ENCODE measurements at places on chromosomes 16 and 17.

GRCh38 chr16:11675561-11676511 is 7.6 kb downstream of the SNN start:
- no peak for DNase-seq

GRCh38 chr16:82070656-82071369 is 35.8 kb downstream of the HSD17B2 start:
- no peak for DNase-seq

- no peak for DNase-seq
These were observed 62.0 kb downstream of the ABCC6 start for GRCh38 chr16:16161319-16161718.

DNA sequence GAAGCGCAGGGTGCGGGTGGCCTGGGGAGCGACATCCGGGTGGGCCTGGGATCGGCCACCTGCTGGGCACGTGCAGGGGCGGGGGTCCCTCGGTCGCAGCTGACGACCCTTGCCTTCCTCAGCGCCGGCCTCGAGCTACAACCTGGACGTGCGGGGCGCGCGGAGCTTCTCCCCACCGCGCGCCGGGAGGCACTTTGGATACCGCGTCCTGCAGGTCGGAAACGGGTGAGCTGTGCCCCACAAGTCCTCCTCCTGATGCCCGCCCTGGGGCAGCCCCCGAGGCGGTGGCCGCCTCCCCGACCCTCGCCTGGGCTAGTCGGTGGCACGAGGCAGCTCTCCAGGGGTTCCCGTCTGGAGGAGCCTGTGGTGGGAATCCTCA is 1.5 kb downstream of the ITGAL start:
- DNase-seq: no peak

DNA sequence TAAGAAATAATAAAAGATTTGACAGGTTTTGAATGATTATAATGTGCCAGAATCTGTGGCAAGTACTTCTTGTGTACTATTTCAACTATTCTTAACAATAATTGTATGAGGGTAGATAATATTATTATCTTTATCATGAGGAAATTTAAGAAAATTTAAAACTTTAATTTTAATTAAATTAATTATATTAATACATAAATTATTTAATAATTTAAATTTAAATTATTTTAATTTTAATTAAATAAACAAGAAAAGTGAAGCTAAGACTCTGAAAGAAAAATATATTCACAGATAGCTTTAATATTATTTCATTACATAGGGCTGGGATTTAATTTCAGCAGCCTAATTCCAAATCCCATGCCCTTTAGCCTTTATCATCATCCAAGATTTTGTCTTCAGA is 31.4 kb upstream of the NETO2 start:
- DNase-seq: no peak

DNA sequence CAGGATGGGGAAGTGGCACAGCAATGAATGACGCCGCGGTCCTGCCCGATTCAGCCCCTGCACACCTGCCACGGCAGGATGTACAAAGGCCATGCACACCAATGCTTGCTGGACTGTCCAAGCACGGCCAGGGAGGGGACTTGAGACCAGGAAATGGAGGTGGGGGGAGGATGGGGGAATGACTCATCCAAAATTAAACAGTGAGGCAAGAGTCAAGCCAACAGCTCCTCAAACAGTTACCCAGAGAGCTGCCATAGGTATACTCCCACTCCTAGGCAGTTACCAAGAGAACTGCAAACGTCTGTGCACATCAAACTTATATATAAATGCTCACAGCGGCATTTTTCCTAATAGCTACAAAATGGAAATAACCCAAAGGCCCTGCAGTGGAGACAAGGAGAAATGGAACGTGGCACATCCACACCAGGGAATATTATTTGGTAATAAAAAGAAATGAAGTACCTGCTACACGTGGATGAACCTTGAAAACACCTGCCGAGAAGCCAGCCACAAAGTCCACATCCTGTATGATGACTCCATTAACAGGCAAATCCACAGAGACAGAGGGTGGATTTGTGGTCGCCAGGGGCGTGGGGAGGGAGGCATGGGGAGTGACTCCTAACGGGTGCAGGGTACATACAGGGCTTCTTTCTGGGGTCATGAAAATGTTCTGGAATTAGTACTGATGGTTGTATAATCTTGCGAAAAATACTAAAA is 54.1 kb downstream of the VAC14 start:
- DNase-seq: no peak

DNA sequence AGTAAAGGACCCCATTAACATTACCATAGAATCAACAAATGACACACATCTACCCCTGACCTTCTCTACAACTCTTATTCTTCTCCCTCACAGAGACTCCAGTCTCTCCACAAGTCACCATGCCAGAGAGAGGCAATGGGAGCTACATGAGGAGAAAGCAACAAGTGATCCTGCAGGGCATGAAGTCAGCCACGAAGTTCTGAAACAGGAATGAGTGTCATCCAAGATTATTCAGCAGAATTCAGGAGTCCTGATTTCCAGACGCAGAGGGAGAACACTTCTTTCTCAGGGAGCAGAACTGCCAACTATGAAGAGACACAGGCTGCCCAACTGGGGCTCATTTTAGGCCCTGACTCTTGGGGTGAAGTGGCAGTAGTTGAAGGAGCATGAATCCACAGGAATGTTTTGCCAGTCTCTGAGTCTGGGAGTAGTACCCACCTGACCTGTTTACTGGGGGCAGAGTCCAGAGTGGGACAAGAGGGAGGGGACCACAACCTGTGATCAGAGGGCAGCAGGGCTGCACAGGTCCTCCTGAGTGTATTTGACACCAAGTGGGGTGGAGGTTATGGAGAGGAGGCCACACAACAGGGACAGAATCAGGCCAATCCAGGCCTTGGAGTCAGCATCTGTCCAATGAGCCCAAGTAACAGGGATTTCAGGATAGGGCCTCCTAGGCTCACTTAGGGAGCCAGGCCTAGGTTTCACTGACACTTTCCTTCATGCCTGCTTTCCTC is 2.4 kb upstream of the MTMR4 start:
- DNase-seq: peak; percentile 44

GRCh38 chr16:60137891-60138290 is 1403.8 kb upstream of the GOT2 start:
- no peak for DNase-seq

GRCh38 chr16:20844588-20844987 is 38.3 kb downstream of the REXO5 start:
- DNase-seq: no peak

DNA sequence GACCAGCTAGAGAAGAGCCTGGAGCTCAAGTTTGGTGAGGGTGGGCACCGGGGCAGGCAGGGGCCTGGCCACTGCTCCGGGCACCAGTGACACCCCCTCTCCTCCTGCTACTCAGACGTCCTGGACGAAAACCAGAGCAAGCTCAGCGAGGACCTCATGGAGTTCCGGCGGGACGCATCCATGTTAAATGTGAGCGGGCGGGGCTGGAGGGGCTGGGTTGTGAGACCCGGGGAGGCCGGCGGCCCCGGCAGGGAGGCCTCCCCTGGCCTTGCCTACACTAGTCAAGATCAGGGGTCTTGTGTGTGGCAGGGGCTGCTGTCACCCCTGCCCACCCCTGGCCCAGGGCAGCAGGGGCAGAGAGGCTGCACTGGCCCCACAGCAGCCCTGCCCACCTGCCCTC is 17.8 kb downstream of the TRAF7 start:
- DNase-seq: no peak

DNA sequence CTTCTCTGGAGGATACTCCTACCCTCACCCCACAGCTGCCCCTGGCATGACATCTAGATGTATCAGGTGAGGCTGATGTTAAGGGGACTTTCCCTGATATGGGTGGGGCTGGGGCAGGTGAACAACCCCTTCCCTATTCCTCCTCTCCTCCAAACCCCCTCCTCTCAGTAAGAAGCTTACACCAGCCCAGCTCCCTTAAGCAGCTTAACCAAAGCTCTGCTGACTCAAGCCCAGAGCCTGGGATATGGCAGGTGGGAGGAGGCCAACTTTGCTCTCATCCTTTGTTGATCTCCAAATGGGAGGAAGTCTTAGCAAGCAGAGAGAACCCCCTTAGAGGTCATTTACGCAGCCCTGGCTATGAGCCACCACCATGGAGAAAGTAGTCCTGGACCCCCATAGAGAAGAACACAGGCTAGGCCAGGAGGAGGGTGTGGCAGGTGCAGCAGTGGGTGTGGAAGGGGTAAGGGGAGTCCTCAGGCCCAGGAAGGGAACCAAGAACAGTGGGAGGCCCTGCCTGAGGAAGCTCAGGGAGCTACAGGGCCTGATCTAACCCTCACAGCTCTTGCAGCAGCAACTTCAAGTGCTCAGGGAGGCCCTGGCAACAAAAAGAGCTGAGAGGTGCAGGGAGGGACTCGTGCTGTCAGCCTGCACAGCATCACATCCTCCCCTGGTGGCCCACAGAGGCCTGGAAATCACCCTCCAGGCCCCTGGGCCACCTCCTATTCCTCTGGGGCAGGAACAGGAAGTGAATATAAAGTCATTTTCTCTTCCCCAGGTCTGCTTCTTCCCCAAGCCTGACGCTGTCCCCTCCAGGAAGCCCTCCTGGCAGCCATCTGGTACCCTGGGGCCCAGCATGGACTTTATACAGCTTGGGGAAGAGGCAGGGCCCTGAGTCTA is 2.9 kb downstream of the UNC119 start:
- DNase-seq: no peak

GRCh38 chr17:59423903-59424302 is 92.4 kb downstream of the YPEL2 start:
- no peak for DNase-seq

DNA sequence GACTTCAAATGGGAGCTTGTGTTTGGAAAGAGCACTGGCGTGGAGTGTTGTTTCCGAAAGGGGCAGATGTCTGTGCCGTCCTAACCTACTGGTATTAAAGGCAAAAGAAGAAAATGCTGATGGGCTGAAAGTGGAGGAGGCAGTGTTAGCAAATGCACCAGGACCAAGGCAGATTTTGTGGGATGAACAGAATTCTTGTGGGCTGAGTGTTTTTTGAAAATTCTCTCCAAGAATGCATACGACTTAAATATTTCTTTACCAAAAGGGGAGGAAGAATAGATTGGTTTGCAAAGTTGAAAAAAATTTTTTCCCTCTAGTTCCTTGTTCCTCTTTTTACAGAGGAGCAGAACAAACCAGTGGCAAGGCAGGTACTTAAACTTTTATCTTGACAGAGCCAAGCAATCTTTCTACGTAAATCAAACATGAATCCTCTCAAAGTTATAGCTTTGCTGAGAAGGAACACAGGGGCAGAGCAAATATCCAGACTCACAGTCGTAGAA is 16.8 kb downstream of the MARCHF10 start:
- DNase-seq: no peak

Data from hematopoietic multipotent progenitor cell treated with erythropoietin and hydrocortisone succinate and interleukin-3 and kit ligand, for 17 days (in vitro differentiated cells).